Smooth muscle cell of bladder (primary cell): ENCODE measurements at places on chromosomes 12 and 14. TPM values are rescaled to one million over a fixed set of nuclear protein-coding genes. Genes with fewer than 3 reads are reported as not detected.

Gene CCDC197
- not detected in 2 replicates for total RNA-seq

Gene OR4E2
- total RNA-seq, result not detected in 2 replicates

Gene ARHGAP9
- total RNA-seq, result 0.09 and 0.28 TPM in 2 replicates

Gene PYGL
- 78.5 and 100 TPM in 2 replicates for total RNA-seq

Gene BEGAIN
- total RNA-seq, result 0.18 TPM in 1 of 2 replicates, not detected in the other

Gene CLEC1A
- 0.09 TPM in 1 of 2 replicates, not detected in the other for total RNA-seq

Gene MAP1LC3B2
- 0.14 and 0.28 TPM in 2 replicates for total RNA-seq

Gene KERA
- not detected in 2 replicates for total RNA-seq

Gene GRIP1
- under 0.01 and 0.65 TPM in 2 replicates for total RNA-seq

Gene ST8SIA1
- 0.65 and 0.71 TPM in 2 replicates for total RNA-seq

Gene SIRT4
- total RNA-seq, result 1.00 and 2.5 TPM in 2 replicates

Gene KCNH5
- under 0.01 and 0.09 TPM in 2 replicates for total RNA-seq

Gene CNIH1
- total RNA-seq, result 84.6 and 172 TPM in 2 replicates

Gene TGM1
- total RNA-seq, result 0.71 and 1.6 TPM in 2 replicates

Gene GUCY2C
- total RNA-seq, result not detected in 2 replicates

Gene NYNRIN
- 6.4 and 10.2 TPM in 2 replicates for total RNA-seq

Gene HHIPL1
- 4.4 and 7.9 TPM in 2 replicates for total RNA-seq

Gene CCDC196
- not detected in 2 replicates for total RNA-seq

Gene FAIM2
- 5.4 and 5.5 TPM in 2 replicates for total RNA-seq

Gene KRT79
- total RNA-seq, result not detected in 2 replicates

Gene HPD
- 2.2 and 11.9 TPM in 2 replicates for total RNA-seq

Gene ACOT4
- total RNA-seq, result 0.43 and 0.46 TPM in 2 replicates

Gene RNASE7
- not detected in 2 replicates for total RNA-seq

Gene COPS7A
- total RNA-seq, result 78.9 and 89.7 TPM in 2 replicates

Gene NFE2
- total RNA-seq, result 0.18 and 0.28 TPM in 2 replicates

Gene LRTM2
- not detected in 2 replicates for total RNA-seq

Gene LRRC10
- total RNA-seq, result under 0.01 TPM in 1 of 2 replicates, not detected in the other

Gene RIPK3
- 2.5 and 2.8 TPM in 2 replicates for total RNA-seq

Gene GLIPR1
- total RNA-seq, result 41.4 and 45.5 TPM in 2 replicates

Gene SNX6
- total RNA-seq, result 89.0 and 91.8 TPM in 2 replicates

Gene MLEC
- 120 and 153 TPM in 2 replicates for total RNA-seq

Gene PLA2G1B
- not detected in 2 replicates for total RNA-seq

Gene TTC9
- total RNA-seq, result under 0.01 TPM in 2 replicates

Gene SYT1
- 1.6 and 2.0 TPM in 2 replicates for total RNA-seq
